ENCODE measurements at places on chromosomes 13 and 19. TPM values are rescaled to one million over a fixed set of nuclear protein-coding genes. Genes with fewer than 3 reads are reported as not detected.
A peak's percentile ranks its signal among the peaks of the same experiment; 100 is the strongest.

- no peak overlapping the region for H3K27ac ChIP-seq
- no peak overlapping the region for H3K4me3 ChIP-seq
- peaks cover 2% of the 10 kb centered on the region for H3K27me3 ChIP-seq
- H3K36me3 ChIP-seq = no peaks in the 10 kb centered on the region
Measured at GRCh38 chr13:88802886-88803285, 1131.7 kb downstream of the SLITRK5 start.

GRCh38 chr19:7987114-7987768 lies 18.2 kb downstream of the ELAVL1 start:
- H3K36me3 ChIP-seq = peaks cover 27% of the 10 kb centered on the region
- H3K27ac ChIP-seq = peak overlapping the region; percentile 77
- H3K4me1 ChIP-seq = peaks cover 40% of the 10 kb centered on the region
- no peak overlapping the region for H3K4me3 ChIP-seq

GRCh38 chr19:18208098-18208951 lies 4.5 kb upstream of the RAB3A start:
- H3K4me1 ChIP-seq = peaks cover 39% of the 10 kb centered on the region
- H3K27ac ChIP-seq = peak overlapping the region; percentile 67
- H3K4me3 ChIP-seq = peak overlapping the region; percentile 68
- peaks cover 3% of the 10 kb centered on the region for H3K27me3 ChIP-seq

GRCh38 chr19:18183529-18183928 lies 9.5 kb upstream of the MPV17L2 start:
- no peaks in the 10 kb centered on the region for H3K36me3 ChIP-seq
- H3K27ac ChIP-seq = no peak overlapping the region
- H3K4me3 ChIP-seq = no peak overlapping the region
- DNase-seq = no peak

Gene FAM216B
- not detected for total RNA-seq

Measured in HFFc6 (cell line).